ENCODE measurements at places on chromosomes 7 and 10.

DNA sequence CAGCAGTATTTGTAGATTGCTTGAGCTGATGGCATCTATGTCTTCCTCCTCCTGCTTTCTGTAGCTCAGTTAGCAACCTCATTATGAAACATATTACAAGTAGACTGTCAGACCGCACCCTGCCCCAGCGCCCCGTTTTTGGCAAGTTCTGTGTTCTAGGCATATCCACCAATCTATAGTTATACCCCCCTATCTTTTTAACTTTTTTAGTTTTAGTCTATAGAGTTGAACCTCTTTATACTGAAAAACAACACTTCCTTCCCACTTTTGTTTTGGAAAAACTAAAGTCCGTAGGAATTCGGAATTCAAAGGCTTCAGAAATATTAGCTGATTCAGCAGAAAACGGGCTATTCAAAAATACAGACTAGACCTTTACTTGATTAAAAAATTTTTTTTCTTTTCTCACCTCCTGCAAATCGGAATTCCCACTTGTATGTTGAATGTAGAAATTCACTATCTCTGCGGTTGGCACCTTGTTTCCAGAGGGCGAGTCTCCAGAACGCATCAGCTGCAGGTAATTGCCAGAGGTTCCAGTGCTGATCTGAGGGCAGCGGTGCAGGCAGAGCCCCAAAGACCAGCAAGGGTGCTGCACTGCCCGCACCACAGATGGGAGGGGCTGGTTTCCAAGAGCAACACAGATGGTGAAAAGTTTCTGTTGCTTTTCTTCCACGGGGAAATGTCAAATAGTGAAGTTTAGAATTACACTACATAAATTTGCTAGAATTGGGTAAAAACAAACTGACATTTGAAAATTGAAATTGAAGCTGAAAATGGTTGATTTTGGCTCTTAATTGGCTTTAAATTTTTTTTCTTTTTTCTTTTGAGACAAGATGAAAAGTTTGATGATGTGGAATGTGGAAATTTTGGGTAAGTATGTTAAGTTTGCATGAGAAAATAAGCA, 2.2 kb upstream of the FZD8 start:
- no peak for DNase-seq

- DNase-seq, result no peak
These were observed 53.9 kb upstream of the PAPSS2 start for GRCh38 chr10:87605628-87606251.

DNA sequence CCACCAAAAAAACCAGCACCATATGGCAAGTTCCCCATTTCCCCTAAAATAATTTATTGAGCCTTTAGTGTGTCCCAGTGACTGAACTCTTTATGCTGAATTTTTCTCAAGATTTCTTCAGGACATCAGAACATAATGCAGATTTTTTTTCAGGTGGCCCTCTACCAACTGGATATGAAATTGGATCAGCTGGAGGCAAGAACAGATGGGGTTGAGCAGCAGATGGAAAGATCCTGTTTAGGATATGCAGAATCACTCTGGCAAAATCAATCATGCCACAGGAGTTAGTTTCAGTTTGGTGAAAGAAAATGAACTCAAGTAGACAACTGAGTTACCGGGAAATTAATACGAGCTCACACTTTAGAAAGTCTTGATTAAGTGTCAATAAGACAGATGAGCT, 761.5 kb upstream of the C7orf33 start:
- DNase-seq, result no peak

DNA sequence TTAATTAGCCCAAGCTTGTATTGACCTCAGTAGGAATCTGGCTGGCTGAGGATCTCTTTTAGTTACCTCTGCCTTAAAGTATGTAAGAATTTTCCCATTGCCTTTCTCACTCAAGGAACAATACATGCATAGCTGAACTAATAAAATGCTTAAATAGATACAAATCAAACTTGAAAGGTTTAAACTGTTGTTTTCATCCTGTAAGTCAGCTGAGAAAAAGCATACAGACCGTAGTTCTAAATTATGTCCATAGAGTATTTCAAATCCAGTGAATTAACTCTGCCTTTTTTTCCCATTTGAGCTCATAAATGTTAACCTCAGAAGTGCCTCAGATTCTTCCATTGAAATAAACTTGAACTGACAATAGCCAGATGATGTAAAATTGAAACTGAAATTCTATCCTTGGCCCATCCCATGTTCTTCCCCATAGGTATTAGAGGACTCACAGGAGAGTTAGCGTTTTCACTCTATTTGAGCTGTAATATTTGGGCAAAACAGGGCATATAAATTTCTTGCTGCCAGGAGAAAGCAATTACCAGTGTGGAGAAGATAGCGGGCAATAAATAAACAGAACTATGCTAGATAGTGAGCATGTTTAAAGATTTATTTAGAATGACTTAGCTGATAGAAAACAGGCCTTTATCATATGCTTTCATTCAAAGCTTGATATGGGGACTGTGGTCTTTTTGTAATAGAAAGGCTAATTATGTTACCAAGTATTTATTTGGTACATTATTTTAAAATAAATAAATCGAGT, 163.7 kb downstream of the WNT2 start:
- DNase-seq, result no peak

- DNase-seq, result no peak
These were observed 397.9 kb downstream of the TNS3 start for GRCh38 chr7:47183862-47184590.

DNA sequence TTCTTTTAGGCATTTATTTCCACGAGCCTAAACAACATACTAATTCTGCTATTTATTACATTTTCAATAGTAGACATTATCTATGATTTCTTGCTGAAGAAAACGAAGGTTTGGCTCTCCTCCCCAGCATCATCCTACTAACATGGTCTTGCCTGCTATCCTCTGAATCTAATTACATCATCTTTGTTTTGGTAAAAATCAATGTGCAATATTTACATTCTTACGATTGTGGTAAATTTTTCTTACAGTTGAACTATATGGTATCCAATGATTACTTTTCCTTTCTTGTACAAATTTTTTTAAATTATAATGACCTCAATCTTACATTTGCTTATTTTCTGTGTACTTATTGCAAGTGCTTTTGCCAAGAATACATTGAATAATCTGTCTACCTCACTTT, 7.0 kb upstream of the CALD1 start:
- DNase-seq, result no peak

DNA sequence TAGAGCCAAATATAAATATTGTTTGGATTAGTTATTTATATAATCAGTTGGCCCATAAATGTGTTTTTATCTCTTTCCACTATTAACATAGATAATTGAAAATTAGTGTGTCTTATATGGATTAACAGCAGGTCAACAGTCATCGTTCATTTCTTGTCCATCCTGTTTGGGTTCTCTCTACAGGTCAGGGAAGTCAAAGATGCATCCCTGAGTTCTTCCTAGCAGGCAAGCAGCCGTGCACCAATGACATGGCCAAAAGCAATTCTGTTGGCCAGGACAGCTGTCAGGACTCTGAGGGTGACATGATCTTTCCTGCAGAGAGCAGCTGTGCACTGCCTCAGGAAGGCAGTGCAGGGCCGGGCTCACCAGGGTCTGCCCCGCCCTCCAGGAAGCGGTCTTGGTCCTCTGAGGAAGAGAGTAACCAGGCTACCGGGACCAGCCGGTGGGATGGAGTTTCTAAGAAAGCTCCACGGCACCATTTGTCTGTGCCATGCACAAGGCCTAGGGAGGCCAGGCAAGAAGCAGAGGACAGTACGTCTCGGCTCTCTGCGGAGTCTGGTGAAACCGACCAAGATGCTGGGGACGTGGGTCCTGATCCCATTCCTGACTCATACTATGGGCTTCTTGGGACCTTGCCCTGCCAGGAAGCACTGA, 15.9 kb downstream of the FBH1 start:
- DNase-seq, result no peak

GRCh38 chr10:128530301-128530700, 404.1 kb upstream of the MKI67 start:
- DNase-seq, result peak; percentile 5

GRCh38 chr10:36336315-36336714, 694.2 kb upstream of the FZD8 start:
- DNase-seq, result no peak

DNA sequence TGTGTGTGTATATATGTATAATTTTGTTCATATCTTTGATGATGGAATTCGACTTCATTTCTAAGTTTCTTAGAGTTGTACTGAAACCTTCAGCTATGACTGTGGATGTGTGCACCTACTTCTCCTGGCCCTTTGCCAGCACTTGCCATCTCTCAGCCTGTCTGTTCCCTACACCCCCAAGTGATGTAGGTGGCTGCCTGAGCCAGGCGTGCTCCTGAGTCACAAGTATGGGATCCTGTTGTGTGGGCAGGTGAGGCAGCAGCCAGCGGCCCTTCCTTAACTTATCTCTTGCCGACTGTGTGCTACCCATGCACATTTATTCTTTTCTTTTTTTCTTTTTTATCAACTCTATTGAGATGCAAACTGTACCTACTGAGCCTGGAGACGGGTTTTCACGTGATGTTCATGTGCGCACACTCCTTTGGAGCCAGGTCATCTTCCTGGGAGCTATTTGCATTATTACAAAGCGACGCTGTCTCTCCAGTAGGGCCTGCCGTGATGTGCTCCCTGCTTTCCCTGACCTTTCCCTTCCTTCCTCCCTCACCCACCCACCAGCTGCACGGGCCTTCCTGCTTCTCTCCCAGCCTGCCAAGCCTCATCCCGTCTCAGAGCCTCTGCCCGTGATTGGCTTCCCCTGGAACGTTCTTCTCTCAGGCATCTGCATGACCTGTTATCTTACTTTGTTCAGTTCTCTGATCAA, 31.3 kb upstream of the GALNT11 start:
- no peak for DNase-seq

- no peak for DNase-seq
These were observed 117.0 kb downstream of the TYW1B start for GRCh38 chr7:72710983-72711382.

- no peak for DNase-seq
These were observed 10.6 kb downstream of the ZMIZ2 start for GRCh38 chr7:44759246-44759645.

- no peak for DNase-seq
These were observed 423.5 kb downstream of the ANKRD7 start for GRCh38 chr7:118648002-118648401.

DNA sequence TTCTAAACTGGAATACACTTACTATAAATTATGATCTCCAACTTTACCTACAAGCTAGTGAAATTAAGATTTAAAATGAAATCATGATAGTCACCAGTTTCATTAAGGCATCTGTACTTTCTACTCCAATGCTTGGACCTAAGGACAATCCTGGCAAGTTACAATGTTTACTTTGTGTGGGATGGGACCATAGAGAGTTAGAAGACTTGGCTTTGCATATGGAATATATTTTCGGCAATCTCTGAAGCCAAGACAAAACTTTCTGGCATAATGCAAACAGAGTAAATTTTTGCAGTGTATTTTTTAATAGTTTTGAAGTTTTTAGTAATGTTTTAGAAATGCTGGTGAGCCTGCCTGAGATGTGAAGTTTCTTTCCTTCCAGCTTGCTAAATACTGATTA, 248.9 kb downstream of the ABCA13 start:
- DNase-seq, result no peak

DNA sequence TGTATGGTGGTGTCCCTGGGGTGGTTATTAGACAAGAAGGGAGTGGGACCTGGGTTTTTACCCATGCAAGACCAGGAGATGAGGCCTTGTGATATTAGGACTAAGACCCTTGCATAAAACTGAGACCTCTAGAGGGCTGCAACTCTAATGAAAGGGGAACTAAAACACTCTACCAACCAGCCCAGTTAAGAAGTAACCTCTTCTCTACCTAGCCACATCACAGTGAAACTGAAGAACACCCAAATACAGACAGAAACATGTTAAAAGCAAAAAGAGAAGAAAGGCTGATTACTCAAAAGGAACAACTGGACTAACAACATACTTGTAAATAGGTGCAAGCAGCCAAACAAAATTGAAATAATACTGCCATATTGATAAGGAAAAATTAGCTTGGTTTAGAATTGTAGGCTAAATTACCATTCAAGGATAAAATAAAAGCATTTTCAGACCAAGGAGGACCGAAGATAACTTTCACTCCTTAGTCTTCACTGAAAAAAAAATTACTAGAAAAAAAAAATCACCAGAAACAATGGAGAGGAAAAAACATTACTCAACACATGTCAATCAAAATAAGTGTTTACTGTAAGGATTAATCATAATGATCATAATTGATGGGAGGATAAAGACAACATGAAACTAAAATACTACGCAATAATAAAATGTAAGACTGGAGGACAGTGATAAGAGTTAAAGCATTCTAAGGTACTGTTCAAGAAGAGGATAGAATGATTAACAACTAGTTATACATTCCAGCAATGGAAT, 27.6 kb downstream of the ERLIN1 start:
- DNase-seq, result peak; percentile 30

- no peak for DNase-seq
These were observed 34.3 kb downstream of the C10orf120 start for GRCh38 chr10:122665329-122665860.

- no peak for DNase-seq
These were observed 77.5 kb upstream of the KCNMA1 start for GRCh38 chr10:77715088-77715487.

GRCh38 chr7:98280296-98280695, 1.2 kb upstream of the BRI3 start:
- DNase-seq, result no peak

GRCh38 chr7:48887500-48887899, 36.8 kb upstream of the CDC14C start:
- no peak for DNase-seq

GRCh38 chr10:72689660-72690059, 2.3 kb upstream of the MCU start:
- DNase-seq, result no peak

- peak; percentile 67 for DNase-seq
These were observed 3.4 kb upstream of the HYCC1 start for GRCh38 chr7:23017309-23017708.

DNA sequence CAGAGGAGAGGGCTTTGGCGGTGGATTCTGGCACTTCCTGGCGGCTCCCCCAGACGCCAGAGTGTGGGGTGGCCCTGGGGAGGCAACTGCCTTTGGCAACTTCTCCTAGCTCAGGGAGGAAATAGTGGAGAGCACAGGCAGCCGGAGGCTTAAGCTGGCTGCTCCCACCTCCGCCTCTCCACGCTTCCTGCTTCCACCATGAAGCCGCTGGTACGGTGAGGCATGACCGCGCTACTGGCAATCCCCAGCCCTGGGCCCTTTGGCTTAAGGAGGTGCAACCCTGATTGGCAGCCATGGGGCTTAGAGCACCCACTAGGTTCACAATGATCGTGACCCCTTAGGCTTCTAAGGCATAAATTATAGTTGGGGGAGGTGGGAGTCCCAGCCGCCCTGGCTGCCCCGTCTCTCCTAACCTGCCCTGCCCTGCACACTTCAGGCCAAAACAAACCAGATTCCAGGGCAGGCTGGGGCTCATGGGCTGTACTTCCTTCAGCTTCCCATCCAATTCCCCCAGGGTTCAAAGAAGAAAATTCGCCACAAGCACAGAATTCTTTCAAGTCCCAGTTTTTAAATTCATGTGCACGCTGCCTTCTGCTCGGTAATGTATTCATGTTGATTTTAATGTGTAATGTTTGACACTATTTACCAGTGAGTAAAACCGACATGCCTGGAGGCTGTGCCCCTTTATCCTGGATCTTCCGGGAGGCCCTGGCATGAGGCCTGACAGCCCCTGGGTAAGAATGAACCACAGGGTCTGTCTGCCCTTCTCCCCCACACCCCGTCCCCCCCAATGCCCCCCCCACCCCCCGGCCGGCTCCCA, 90.7 kb upstream of the LRRC4 start:
- peak; percentile 70 for DNase-seq

- no peak for DNase-seq
These were observed 4.3 kb upstream of the LAMB1 start for GRCh38 chr7:108007261-108007660.
